Fibroblast of skin of back (primary cell): ENCODE measurements at places on chromosomes 5 and 9.

DNA sequence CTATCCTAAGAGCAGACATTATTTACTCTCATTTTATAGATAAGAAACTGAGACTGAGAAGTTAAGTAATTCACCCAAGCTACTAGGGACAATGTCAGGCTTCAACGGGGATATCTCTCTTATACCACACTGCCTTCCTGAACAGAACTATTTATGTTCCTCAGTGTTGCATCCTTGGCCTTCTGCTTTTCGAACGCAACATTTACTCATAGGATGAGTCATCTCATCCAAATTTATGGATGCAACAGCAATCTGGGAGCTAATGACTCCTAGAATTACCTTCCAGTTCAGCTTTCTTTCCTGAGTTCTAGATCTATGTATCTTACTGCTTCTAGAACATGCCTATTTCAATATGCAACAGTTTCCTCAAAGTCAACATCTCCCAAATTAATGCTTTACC lies 103.6 kb upstream of the PAM start:
- DNase-seq = no peak

DNA sequence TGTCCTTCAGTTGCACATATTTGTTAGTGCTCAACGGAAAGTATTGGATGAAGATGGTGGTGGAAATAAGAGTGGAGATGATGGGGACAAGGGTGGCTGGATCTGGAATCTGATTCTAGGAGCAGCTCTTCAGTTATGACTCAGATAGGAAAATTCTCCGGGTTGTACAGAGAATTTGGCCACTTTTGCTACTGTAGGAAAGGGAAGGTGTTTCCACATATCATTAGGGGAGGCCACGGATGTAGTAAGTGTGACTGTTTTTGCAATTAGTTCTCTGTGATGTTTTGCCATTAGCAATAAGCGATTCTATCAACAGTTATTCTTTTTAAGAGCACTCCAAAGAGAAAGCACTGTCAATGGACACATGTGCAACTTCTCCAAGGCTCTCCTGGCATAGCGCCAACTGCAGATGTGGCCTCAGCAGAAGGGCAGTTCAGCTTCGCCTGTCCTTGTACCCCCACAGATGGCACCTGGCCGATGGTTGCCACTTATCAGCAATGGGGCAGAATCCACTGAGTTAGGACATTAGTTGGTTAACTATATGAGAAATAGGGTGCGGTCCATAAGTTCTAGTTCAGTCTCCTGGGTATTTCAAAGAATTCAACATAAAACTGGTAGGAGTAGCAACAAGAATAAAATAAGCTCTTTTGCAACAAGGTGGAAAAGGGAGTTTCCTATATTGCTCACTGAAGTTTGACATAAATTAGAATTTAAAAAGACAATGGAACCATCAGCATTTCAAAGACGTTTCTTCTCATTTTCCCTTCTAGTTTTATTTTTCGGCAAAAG lies 96.3 kb downstream of the ARSB start:
- no peak for DNase-seq

GRCh38 chr5:8478326-8478725 lies 609.4 kb downstream of the MTRR start:
- DNase-seq = no peak

- no peak for DNase-seq
Measured at GRCh38 chr5:469752-470483, 26.9 kb downstream of the EXOC3 start.

DNA sequence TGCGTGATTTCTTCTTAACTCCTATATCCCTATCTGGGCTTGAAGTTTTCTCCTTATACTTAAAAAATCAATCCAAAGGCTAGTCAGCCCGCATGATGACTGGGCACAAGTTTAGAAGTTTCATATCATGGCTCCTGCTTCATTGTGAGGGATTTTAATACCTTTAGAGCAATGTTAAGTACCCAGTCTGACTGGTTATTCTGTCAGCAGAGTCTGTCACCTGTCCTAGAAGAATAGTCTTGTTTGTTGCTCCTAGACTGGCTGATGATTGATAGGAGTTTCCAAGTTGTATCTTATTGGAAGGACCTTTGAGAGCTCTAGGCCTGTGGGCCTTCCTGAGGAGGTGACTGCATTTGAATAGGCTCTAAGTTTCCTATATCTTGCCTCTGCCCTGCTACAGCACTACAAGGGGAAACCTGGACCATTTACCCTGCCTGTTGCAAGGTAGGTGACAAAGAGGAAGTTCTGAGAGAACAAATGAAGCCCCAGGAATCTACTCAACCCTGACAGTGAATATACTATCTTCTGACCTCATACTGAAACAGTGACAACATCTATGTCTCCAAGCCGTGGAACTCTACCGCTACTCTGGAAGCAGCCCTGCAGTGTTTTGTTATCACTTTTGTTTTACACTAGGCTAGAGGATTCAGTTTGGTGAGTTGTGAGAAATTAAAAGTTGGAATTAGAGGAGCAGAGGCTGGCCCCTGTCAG lies 66.5 kb downstream of the F2RL2 start:
- DNase-seq = no peak

DNA sequence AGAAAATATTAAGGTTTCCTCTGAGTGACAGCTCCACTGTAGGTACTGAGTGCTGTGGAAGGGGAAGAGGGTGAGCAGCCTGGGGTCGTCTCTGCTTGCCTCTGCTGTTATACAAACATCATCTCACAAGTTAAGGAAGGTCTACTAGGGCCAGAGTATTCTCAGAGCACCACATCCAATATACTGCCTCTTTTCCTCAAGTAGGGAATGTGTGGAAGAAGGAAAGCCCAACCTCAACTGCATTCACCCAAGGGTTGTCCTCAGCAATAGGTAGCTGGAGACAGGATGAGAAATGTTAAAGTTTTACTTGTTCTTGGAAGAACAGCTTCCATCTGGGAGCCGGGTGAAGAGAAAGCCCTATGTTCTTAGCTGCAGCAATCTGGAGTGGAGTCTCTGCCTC lies 1062.3 kb upstream of the CDH10 start:
- DNase-seq = no peak

GRCh38 chr5:123142206-123142915 lies 53.3 kb downstream of the PRDM6 start:
- DNase-seq = no peak

- DNase-seq = peak; percentile 46
Measured at GRCh38 chr5:94017579-94017978, 276.2 kb upstream of the POU5F2 start.

GRCh38 chr5:169960659-169961058 lies 19.6 kb downstream of the INSYN2B start:
- no peak for DNase-seq

- DNase-seq = no peak
Measured at GRCh38 chr5:150412319-150413175, at the start of gene CD74. Gene CD74 (minus strand): TSS chr5:150412910. CDS start chr5:150412749, 161 bp downstream.

GRCh38 chr5:96338091-96338490 lies 95.0 kb downstream of the PCSK1 start:
- no peak for DNase-seq

GRCh38 chr5:172096207-172096940 lies 89.9 kb upstream of the FBXW11 start:
- DNase-seq = no peak

- DNase-seq = no peak
Measured at GRCh38 chr5:14153071-14153864, 10.1 kb downstream of the TRIO start.

DNA sequence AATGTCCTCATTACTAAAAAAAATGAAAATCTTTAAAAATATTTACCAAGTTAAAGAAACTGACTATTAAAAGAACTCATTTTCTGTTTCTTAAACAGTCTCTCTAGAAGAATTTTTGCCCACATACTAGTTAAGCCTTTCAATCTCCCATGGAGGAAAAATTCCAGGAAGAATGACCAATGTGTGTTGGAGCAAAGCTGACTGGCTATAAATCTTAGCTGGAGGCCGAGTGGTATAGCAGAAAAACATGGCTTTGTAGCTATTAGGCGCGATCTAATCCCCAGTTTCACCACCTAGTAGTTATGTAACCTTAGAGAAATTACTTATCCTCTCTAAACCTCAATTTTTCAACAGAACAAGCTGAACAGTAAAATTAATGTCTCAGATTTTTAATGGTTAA lies 135.5 kb upstream of the PRLR start:
- DNase-seq = no peak

DNA sequence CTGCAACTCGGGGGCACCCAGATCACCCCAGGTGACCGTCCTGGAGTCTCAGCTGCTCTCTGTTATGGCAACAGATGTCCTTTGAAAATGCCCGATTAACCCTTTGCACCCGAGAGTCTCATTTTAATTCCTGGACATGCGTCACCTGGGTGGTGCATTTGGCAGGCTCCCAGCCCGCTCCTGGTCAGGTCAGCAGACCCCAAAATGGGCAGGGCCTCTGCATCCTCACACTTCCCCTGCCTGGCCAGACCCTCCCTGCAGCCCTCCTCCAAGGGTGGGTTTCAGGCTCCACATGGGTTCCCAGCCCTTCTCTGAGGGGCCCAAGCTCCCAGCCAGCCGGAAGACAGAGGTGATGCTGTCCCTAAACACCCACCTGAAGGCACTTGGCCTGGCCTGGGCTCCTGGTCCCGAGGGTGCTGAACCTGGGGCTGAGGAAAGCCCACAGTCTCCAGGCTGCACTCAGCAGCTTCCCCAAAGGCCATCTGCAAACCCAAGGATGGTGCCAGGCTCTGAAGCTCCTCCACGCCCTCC lies 69.4 kb downstream of the PSMB7 start:
- DNase-seq = no peak

DNA sequence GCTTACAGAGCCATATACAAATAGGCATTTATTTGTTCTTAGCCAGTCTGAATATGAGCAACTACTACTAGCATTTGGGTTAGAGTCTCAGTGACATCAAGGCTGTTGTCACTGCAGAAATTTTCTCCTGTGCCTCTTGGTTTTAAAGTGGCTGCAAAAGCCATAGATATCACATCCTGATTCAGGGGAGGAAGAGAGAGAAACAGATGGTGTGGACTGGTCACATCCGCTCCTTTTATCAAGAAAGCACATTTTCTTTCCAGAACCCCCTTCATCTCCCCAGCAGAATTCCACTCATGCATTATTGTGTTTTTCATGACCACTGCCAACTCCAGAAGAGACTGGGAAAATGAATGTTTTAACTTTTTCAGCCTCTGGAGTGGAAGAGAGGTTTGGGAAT lies 69.8 kb downstream of the PTTG1 start:
- DNase-seq = no peak

DNA sequence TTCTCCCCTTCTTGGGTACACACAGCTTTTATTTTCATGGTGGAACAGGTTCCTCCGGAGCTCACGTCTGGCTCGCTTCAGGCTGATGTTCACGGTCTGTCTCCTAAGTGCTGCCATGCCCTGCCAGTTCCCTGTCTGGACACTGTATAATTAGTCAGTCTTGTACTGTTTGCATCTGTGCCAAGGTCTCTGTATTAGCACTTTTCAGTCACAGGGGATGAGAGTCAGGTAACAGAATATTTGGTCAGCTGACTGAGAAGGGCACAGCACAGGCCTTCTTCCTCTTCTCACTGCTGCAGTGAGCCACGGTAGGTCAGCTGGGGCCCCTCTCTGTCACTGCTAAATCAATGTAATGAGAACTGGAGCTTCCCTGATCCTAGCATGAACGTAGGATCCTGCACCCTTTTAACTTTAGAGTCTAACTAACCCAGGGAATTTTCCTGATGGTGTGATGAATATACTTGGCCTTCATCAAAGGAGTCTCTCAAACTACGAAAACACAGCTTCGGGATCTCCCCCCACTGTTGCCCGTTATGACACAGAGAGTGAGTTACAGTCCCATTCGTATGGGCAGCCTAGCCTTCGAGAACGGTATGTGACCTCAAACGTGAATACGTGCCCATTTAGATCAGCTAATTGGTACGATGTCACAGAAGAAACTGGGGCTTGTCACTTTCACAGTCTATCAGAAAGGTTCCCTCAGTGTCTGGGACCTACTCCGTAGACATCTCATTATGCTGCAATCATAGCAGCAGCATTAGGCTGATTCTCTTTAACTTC lies 354.1 kb upstream of the RFX3 start:
- no peak for DNase-seq

- no peak for DNase-seq
Measured at GRCh38 chr5:88715503-88715902, 167.5 kb downstream of the MEF2C start.

DNA sequence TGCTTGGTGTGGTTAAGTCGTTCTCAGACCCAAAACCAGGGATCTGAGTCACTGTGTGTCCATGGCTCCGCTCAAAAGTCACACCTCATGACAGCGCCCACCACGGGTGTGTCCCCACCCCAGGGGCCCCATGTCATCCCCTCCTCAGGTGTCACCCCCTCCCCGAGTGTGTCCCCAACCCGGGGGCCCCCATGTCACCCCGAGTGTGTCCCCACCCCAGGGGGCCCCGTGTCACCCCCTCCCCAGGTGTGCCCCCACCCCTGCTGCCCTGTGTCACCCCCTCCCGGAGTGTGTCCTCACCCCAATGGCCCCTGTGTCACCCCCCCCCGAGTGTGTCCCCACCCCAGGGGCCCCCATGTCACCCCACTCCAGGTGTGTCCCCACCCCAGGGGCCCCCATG lies 5.1 kb downstream of the LRRC14B start:
- DNase-seq = no peak

DNA sequence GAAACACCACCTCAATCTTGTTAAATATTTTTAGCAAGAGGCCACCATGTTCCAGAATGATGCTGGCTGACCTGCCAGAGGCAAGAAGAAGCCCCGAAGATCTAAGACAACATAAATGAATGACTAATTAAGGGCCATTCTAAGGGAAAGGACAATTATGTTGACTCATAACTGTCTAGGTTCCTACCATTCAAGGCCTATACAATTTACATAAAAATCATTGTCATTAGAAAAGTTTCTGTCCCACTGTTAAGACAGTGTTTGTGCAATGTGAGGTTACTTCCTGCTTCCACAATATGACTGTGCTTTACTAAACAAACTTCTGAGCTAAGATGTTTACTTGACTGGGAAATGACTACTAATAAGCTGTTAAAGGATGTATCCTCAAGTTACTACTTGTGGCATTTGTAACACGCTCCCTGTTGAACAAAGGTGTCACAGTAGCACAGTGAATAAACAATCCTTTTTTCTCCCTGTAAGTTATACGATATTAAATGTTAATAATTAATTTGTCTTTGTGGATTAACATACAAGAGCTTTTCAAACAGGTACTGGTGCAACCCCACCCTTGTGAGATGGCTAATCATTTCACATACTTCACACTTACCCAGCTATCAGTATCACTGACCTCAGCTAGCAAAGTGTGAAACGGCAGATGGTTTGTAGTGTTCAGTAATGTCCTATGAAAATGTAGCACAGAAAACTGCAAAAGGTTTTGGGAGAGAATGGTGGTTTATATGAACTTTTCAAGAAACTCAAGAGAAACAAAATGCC lies 195.8 kb downstream of the EFNA5 start:
- peak; percentile 16 for DNase-seq

GRCh38 chr9:81685763-81686613 lies 3.4 kb downstream of the TLE1 start:
- peak; percentile 36 for DNase-seq

GRCh38 chr5:178396796-178397720 lies 164.5 kb upstream of the PHYKPL start:
- no peak for DNase-seq
